ENCODE measurements at places on chromosomes 5 and 9.

DNA sequence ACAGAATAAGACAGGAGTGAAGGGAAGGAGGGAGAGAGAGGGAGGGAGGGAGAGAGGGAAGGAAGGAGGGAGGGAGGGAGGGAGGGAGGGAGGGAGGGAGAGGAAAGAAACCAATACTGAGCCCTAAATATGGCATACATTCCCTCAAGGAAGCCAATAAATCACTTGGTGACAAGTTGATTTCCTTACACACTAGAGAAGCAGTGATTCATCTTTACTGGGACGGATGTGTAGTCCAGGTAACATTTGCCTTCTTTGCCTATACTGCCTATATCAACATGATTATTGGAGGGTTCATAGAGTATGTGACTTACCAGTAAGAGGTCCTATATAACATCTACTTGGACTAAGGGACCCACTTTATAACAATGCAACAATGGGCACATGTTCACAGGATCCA, 83.2 kb downstream of the TRIM36 start:
- DNase-seq, result no peak

- DNase-seq, result no peak
These were observed 667.3 kb downstream of the DTWD2 start for GRCh38 chr5:118321081-118321480.

- DNase-seq, result no peak
These were observed 127.8 kb upstream of the PHYKPL start for GRCh38 chr5:178360222-178360925.

DNA sequence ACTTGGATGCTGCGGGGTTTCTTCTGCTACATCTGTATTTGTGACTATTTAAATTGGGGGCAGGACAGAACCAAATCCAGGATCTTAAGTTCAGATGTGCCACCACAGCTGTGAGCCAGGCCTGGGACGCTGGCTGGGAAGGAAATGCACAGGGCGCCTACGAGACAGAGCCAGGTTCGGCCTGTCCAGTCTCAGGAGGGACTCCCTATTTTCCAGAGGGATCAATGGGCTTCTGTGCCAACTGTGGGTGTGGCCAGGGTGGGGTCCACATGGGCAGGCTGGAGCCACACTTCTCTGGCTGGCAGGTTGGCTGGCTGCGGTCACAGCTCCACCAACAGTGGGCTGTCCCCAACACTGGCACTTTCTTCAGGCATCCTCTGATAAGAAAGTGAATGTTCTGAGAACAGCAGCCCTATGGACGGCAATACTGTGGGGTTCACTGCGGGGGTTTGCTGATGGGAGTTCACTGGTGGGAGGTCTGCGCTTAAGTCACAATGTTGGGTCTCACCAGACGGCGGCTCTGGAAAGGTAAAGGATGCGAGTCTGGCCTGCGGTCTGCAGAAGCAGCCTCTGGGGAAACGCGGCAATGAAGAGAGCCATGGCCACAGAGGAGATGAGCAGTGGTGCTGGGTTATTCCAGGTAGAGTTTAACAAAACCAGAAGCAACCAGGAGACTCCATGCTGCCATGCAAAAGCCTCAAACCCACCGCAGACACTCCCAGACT, 78.1 kb downstream of the DAP start:
- no peak for DNase-seq

- no peak for DNase-seq
These were observed 603 bp downstream of the PPIP5K2 start for GRCh38 chr5:103120607-103121200.
